ENCODE measurements at places on chromosomes 2 and 18.

- no peaks in the 10 kb centered on the region for H3K27me3 ChIP-seq
- no peak overlapping the region for H3K27ac ChIP-seq
- no peak for DNase-seq
- no peaks in the 10 kb centered on the region for H3K36me3 ChIP-seq
Observed at GRCh38 chr2:178412047-178412446, 38.9 kb downstream of the PRKRA start.

DNA sequence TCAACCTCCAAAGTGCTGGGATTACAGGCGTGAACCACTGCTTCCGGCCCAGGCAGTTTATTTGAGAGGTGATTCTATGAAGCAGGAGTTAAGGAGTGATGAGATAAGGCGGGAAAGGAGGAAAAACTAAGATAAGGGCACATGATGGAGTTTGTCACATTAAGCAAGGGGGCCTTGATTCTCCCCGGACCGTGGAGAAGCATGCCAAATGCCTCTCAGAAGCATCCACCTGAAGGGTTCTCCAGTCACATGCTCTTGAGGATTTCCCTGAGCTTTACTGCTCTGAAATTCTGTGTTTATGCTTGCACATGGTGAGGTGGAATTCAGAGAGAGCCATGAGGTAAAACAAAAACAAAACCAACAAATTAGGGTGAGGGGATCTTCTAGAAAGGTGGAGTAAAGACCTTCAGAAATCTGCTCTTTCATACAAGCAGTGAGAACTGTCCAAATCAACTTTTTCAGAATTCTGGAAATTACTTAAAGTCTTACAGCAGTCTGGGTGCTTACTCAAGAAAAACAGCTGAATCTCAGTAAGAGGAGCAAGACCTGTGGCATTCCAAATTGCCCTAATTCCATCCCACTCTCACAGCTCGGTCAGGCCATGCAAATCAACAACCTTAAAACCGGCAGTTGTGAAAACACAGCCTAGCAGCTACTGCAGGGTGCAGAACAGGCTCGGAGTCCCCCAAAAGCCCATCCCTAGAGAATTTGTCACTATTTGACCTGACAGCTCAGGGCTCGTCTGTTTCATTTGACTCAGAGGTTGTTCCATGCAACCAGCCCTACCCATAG lies 69.1 kb upstream of the CTLA4 start:
- peaks cover 7% of the 10 kb centered on the region for H3K4me1 ChIP-seq
- DNase-seq, result no peak
- no peaks in the 10 kb centered on the region for H3K36me3 ChIP-seq
- H3K27ac ChIP-seq, result no peak overlapping the region
- H3K4me3 ChIP-seq, result no peak overlapping the region
- no peaks in the 10 kb centered on the region for H3K27me3 ChIP-seq

DNA sequence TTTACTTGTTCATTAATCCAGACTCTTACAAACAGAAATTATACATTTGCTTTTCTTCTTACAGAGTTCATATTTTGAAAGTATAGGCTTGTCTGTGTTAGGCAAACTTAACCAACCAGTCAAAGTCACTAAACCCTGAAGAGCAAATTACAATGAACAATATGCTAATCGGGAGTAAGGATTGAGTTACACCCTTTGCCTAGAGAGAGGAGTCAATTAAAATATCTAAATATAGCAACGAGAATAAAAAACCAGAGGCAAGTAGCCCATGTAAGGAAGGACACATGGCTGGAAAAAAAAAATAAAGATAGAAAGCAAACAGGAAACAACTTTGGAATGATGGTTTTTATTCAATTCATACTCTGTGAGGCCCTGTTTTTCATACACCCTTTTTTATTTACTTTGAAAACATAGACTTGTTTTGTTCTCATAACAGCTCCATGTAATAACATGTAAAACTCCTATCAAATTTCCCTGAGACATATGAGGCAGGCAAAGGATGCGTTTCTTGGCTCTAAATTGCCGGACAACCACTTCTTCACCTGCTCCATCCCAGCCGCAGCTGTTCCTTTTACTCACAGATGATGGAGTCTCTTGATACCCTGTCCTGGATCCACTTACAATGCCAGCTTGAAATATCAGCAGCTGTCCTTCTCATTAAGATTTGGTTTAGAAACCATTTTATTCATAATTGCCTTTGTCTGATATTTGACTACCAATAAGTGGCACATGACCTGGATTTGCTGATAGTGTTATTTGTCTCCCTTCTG lies 767.7 kb upstream of the GCFC2 start:
- DNase-seq, result no peak
- no peaks in the 10 kb centered on the region for H3K27me3 ChIP-seq
- H3K27ac ChIP-seq, result no peak overlapping the region
- no peaks in the 10 kb centered on the region for H3K4me1 ChIP-seq
- no peak overlapping the region for H3K4me3 ChIP-seq

- peaks cover 30% of the 10 kb centered on the region for H3K4me1 ChIP-seq
- peak overlapping the region; percentile 54 for H3K4me3 ChIP-seq
- H3K27me3 ChIP-seq, result peaks cover 28% of the 10 kb centered on the region
- no peak for DNase-seq
- H3K36me3 ChIP-seq, result no peaks in the 10 kb centered on the region
Observed at GRCh38 chr2:219057709-219058540, 2.8 kb downstream of the IHH start.

DNA sequence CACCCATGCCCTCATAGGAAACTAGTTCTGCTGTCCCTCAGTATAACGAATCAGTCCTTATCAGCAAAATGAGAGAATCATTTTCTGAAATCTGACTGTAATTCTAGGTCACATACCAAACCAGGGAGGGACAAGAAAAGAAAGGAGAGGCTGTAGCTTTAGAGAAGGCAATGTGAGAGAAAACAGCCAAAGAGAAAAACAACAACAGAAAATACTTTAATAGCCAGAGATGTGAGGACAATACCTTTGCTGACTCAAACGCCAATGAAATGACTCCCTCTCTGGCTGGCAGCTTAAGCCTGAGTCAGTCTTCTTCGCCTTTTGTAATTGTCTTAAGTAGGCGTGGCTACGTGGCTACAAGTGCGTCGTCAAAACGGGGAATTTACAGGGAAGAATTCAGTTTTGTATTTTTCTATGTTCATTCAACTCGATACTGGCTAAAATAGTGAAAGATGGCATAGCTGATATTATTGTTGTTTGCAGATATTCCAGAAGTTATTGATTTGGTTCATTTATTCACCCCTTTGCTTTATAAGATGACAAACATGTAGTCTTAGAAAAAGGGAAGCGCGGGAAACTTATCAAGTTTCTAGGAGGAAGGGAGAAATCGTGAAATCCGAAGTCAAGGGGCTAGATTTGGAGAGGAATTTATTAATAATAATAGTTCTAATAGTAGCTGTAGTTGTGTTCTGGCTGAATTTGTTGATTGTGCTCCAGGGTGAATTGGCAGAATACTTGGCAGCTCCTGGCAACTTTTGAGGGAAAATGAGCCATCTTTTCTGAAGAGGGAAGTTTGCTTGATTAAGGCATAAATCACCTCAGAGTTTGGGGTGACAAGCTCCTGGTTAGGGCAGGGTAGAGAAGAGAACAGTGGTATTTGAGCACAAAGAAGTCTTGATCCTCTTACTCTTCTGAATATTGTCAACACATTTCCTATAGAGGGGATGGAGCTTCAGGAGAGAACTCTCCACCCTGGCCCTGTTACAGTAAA lies at the start of gene IL1A:
TSS of gene IL1A (minus strand) at position 295 of the 991 bp plus-strand sequence. CDS start 723 bp downstream, outside the sequence.
- H3K27me3 ChIP-seq, result no peaks in the 10 kb centered on the region
- no peak within 1 kb of the TSS for H3K27ac ChIP-seq
- no peaks in the 10 kb centered on the region for H3K4me1 ChIP-seq
- no peak for DNase-seq
- no peak within 1 kb of the TSS for H3K4me3 ChIP-seq

DNA sequence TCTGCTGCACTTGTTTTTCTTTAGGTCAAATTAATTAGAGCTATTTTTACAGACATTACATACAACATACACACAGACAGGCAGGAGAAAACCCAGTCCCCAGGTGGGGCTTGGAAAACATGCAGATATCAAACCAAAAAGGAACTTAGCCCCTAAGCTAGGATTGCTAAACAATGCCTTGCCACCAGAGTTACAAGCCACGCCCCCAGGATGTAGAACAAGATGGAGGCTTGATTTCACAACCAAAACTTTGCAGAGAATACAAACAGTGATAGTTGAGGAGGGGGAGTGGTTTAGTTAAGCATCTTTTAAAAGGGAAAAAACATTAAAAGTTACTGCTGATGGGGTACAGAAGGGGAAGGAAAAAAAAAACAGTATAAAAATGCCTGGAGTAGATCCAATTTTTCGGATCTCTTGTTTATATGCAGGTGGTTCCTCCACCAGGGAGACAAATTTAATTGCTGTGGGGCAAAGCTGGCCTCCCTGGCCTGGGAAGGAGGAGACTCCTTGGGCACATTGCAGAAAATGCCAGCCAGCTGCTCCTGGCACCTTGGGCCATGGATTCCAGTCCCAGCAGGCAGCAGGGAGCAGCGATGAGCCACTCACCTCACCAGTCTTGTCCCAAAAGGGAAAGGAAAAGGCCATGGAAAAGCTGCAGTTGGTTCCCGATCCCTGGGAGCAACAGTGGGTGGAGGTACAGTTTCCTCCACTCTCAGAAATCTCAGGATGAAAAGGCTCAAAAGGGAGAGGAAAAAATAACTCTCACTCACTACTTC lies 348.4 kb upstream of the REG3G start:
- no peak overlapping the region for H3K27ac ChIP-seq
- no peak for DNase-seq
- no peaks in the 10 kb centered on the region for H3K4me1 ChIP-seq
- H3K36me3 ChIP-seq, result no peaks in the 10 kb centered on the region

DNA sequence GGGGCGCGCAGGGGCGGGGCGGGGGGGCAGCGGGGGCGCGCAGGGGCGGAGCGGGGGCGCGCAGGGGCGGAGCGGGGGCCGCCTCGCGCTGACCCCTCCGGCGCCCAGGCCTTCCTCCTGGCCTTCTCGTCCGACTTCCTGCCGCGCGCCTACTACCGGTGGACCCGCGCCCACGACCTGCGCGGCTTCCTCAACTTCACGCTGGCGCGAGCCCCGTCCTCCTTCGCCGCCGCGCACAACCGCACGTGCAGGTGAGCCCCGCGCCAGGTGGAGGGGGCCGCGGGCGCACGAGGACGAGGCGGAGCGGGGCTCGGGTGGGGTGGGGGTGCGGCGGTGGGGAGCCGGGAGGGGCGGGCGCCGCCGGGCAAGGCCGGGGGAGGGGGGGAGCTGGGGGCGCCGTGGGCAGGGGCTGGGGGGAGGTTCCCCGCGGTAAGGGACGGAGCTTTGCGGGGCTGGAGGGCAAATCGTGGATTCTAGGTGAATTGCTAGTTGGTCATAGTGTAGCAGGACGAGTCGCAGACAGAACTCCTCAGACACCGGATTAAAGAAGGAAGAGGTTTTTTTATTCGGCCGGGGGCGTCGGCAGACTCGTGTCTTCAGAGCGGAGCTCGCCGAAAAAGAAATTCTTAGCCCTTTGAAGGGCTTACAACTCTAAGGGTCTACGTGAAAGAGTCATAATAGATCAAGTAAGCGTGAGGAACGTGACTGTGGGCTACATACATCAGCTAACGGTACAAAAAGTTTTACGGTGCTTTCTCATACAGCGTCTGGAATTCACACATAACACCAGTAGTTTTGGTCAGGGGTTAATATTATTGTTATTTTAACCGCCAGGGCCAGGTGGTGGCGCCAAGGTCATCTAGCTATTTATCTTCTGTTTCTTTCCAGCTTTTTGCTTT lies 29.9 kb downstream of the ANO7 start:
- H3K36me3 ChIP-seq, result no peaks in the 10 kb centered on the region
- no peak overlapping the region for H3K27ac ChIP-seq
- DNase-seq, result no peak
- H3K4me3 ChIP-seq, result peak overlapping the region; percentile 78
- H3K27me3 ChIP-seq, result no peaks in the 10 kb centered on the region
- peaks cover 6% of the 10 kb centered on the region for H3K4me1 ChIP-seq
